ENCODE measurements at places on chromosomes 13 and 19. TPM values are rescaled to one million over a fixed set of nuclear protein-coding genes. Genes with fewer than 3 reads are reported as not detected.

DNA sequence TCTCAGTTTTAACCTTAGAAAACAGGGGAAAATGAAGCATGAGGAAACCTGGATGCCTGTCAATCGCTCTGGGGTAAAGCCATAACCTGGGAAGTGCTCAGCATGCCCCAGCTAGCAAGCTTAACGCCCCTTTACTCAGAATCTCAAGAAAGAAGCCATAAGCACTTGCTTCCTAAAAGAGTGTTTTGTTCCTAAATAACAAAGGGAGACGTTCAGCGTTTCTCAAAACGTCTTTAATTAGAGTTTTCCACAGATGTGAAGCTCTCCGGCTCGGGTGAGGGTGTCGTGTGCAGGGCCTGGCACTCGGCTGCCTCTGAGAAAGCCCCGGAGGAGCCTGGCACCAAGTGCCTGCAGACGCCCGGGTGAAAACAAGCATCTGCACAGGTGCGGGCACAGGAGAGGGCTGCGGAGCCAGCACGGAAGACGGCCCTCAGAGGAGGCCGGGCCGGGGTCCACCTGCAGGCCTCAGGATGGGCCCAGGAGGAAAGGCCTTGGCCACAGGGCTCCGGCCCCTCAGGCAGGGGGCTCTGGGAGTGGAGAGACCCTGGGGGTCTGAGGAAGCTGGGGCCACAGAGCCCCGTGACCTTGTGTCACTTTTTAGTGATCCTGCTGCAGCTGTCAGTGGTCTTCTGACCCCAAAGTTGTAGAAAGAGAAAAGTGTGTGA is 6.2 kb downstream of the GAS6 start:
- peaks cover 20% of the 10 kb centered on the region for H3K4me1 ChIP-seq
- H3K27ac ChIP-seq, result no peak overlapping the region
- H3K36me3 ChIP-seq, result no peaks in the 10 kb centered on the region
- H3K27me3 ChIP-seq, result peaks cover 26% of the 10 kb centered on the region
- no peak overlapping the region for H3K4me3 ChIP-seq
- DNase-seq, result no peak

DNA sequence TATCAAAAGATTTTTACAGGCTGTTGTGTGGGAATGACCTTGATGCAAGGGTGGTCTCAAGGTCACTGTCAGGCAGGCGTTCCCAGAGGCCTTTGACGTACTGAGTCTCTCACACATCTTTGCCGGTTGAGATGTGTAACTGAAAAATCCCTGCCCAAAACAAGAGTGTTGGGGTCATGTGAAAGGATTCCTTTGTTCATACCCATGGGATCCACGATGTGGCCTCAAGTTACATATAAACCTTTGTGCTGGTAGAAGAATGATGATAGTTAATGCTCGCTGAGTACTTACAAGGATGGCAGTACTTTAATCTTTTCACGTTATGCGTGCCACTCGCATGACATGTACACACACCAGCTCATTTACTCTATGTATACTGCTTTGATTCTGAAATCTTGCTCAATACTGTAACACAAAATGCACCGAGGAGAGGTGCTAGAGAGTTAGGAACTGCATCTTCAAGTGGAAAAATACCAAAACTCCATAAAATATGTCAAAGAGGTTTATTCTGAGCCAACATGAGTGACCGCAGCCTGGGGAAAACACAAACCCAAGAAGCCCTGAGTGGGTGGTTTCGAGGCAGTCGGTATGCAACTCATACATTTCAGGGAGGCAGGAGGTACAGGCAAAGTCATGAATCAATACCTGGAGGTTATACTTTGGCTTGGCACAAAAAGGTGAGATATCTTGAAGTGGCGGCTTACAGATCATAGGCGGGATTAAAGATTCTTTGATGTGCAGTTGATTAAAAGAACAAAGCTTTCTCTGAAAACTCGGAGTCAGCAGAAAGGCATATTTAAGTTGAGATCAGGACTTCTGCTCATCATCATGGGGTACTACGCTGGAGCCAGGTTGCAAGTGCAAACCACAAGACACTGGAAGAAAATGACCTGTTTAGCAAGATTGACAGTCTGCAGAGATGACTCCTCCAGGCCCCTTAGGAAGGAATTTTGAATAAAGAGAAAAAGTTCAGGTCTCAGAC is 87.4 kb upstream of the ARHGEF7 start:
- DNase-seq, result no peak
- H3K27me3 ChIP-seq, result peaks cover 44% of the 10 kb centered on the region
- H3K4me3 ChIP-seq, result no peak overlapping the region
- H3K36me3 ChIP-seq, result no peaks in the 10 kb centered on the region
- no peak overlapping the region for H3K27ac ChIP-seq
- H3K4me1 ChIP-seq, result peaks cover 17% of the 10 kb centered on the region

Gene FAM216B
- total RNA-seq, result not detected

DNA sequence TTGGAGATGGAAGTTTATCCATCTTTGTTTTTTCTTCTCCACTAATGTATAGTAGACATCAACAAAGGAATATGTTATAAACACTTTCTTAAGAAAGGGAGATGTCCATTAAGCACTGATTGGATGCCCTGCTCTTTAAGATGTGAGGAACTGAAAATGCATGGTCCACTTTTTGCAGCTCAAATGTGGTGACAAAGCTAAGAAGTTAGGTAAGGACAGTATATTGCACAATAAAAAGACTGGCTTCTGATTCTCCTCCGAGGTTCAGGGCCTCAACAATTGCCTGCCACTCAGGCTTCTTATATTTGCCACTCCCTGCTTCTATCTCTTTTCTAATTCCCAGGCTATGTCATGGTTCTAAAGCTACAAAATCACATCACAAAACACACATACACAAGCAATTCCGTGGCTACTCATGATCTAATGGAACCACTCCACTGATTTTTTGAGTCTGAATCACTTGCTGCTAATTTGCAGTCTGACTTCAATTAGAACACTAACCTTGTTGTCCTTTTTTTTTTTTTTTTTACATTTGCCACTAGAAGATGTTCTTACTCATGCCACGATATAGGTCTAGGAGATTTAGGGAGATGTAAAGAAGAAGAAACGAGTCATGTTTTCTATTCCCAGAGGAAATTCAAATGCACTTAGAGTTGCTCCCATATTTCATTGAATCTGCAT is 29.6 kb upstream of the TNFSF11 start:
- no peak overlapping the region for H3K4me3 ChIP-seq
- H3K27ac ChIP-seq, result no peak overlapping the region
- H3K27me3 ChIP-seq, result no peaks in the 10 kb centered on the region
- no peak for DNase-seq
- H3K4me1 ChIP-seq, result peaks cover 19% of the 10 kb centered on the region

GRCh38 chr19:4376991-4377781 is 23.2 kb downstream of the SH3GL1 start:
- no peaks in the 10 kb centered on the region for H3K27me3 ChIP-seq
- peaks cover 71% of the 10 kb centered on the region for H3K4me1 ChIP-seq
- no peak overlapping the region for H3K4me3 ChIP-seq
- H3K27ac ChIP-seq, result no peak overlapping the region
- DNase-seq, result no peak

DNA sequence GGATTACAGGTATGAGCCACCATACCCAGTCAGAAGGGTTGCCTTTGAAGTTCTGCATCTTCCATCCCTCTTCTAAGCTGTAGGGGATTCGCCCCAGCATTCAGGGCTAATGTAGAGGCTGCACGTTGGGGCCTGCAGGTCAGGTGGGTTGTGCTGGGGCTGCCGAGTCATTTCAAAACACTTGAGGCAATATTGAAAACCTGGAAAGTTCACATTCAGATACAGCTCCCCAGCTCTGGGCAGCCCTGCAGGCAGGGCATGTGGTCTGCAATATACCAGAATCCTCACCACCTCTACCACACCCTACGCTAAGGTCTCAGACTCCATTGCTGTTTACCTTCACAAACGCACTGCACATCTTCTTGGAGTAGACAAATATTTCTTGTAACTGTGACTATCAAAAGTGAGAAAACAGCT is 24.6 kb downstream of the CCNE1 start:
- H3K4me1 ChIP-seq, result peaks cover 49% of the 10 kb centered on the region
- H3K27ac ChIP-seq, result peak overlapping the region; percentile 94
- peaks cover 8% of the 10 kb centered on the region for H3K27me3 ChIP-seq
- DNase-seq, result peak; percentile 89
- H3K4me3 ChIP-seq, result peak overlapping the region; percentile 59

DNA sequence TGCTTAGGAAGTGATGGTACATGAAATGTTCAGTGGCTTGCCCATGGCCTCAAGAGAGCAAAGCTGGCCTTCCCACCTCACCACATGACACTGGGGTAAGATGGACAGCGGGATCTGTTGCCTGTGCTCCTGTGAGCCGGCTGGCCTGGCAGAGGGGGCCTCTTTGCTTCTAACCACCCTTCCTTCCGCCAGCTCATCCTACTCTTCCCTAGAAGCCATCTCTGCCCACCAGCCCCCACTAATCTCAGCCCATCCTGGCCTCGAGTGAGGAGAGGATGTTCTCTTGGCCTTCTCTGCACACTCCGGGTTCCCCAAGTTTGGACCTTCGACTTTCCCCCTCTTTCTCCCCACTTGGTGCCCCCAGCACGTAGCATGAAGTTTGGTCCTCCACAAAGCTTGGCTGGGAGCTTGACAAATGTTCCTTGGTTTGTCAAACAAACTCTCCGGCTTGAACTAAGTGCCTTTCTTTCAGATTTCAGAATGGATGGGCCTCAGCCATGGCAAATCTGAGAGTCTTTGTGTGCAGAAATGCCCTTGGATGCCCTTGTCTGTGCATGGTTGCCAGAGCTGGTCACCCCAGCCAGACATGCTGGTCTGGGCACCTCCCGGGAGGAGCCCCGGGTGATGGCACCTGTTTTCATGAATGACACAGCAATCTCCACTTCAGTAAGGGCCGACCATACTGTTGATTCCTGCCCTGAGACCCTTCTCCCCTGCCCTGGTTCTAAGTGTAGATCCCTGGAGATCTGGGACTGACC is 145.5 kb downstream of the URI1 start:
- no peak for DNase-seq
- H3K4me1 ChIP-seq, result peaks cover 2% of the 10 kb centered on the region
- no peaks in the 10 kb centered on the region for H3K36me3 ChIP-seq
- no peak overlapping the region for H3K4me3 ChIP-seq
- no peaks in the 10 kb centered on the region for H3K27me3 ChIP-seq

- H3K27me3 ChIP-seq, result no peaks in the 10 kb centered on the region
- peaks cover 7% of the 10 kb centered on the region for H3K4me1 ChIP-seq
- H3K36me3 ChIP-seq, result peaks cover 49% of the 10 kb centered on the region
These were observed at the start of gene ZNF587B for GRCh38 chr19:57830071-57830602. ZNF587B (plus strand) TSS chr19:57830299; CDS start chr19:57830529, 230 bp downstream.

DNA sequence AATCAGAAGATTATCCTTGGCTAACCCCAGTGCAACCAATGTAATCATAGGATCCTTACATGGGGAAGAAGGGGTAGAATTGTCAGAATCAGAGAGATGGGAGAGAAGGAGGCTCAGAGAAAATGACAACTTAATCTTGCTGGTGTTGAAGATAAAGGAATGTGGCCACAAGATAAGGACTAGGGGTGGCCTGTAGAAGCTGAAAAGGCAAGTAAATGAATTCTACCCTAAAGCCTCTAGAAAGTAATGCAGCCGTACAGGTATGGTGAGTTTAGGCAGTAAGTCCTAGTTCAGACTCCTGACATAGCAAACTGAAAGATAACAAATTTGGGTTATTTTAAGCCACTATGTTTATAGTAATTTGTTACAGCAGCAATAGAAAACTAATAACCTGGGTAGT is 718.5 kb downstream of the SLITRK6 start:
- H3K4me3 ChIP-seq, result no peak overlapping the region
- no peak for DNase-seq
- no peaks in the 10 kb centered on the region for H3K36me3 ChIP-seq
- H3K4me1 ChIP-seq, result no peaks in the 10 kb centered on the region

Gene KLK1
- total RNA-seq, result 3.0 TPM

Gene PRR20C
- not detected for total RNA-seq

DNA sequence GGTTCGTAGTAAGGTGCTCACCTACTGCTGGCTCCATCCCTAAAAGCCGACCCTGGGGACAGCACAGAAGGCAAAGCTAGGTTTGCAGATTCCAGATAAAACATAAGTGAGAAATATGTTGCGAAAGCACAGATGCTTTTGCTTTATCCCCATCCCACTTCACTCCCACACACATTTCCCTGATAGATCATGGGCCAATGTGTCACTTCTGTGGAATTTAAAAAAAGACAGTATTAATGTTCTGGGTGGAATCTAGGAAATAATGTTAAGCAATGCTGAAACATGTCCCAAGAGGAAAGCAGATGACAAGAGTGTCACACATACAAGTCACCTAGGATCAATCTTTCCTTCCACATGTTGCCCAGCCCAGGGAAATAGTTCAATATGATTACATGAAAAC is 661.0 kb upstream of the MIR17HG start:
- no peak overlapping the region for H3K27ac ChIP-seq
- DNase-seq, result no peak
- H3K4me1 ChIP-seq, result no peaks in the 10 kb centered on the region
- no peak overlapping the region for H3K4me3 ChIP-seq
- H3K36me3 ChIP-seq, result no peaks in the 10 kb centered on the region

GRCh38 chr13:39374741-39375189 is 228.2 kb downstream of the LHFPL6 start:
- no peak overlapping the region for H3K4me3 ChIP-seq
- DNase-seq, result no peak
- H3K27me3 ChIP-seq, result peaks cover 12% of the 10 kb centered on the region
- no peaks in the 10 kb centered on the region for H3K36me3 ChIP-seq
- H3K27ac ChIP-seq, result no peak overlapping the region
- peaks cover 2% of the 10 kb centered on the region for H3K4me1 ChIP-seq

DNA sequence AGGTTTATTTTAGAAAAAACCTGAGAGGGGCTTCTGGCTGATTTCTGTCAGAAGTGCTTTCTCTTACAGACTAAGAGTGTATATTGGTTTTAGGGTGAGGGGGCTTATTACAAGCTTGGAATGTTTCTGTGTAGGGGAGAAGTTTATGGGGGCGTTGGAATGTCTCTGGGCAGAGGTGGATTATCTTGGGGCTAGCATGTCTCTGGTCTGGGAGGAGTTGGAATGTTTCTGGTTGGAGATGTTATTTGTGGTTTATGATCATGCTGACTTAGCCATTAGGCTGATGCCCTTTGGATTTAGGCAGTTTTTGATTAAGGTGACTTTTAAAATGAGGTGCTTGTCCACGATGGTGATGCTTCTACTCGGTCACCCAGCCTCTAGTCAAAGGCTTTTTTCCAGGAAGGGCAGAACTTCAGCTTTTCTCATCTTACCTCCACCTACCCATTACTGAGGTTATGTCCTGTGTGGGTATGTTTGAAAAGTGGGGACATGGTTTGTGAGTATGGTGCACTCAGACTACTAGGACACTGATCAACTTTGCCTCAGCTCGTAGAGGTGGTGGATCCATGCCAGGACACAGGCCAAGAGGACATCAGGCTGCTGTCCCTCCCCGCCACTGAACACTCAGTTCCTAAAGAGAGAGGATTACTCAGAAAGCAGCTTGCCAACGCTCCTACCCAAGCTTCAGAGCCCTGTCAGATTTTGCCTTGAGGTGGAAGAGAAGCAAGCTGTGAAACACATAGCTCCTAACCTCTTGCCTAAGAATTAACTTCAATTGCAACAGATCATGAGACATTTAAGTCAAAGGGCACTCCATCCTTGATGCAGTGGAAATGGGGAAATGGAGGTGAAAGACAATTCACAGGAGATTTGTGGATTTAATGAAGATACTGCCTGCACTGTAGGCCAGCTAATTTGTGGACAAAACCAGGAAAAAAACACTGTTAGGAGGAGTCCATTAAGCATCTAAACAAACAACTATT is 63.6 kb downstream of the ZNF44 start:
- no peak overlapping the region for H3K4me3 ChIP-seq
- no peak for DNase-seq
- H3K27ac ChIP-seq, result no peak overlapping the region
- H3K4me1 ChIP-seq, result no peaks in the 10 kb centered on the region

All from activated CD8-positive, alpha-beta memory T cell treated with anti-CD3 and anti-CD28 coated beads, Interleukin-2, amount 10 ng/mL, durations not matched to agents 7 days and 5 days (primary cell).